Natural killer cell treated with Interleukin-12 subunit alpha and Interleukin-12 subunit beta and Interleukin-15 and Interleukin-18, amount 100 ng/mL, for 72 hours (primary cell): ENCODE measurements at places on chromosomes 3 and 15. TPM values are rescaled to one million over a fixed set of nuclear protein-coding genes. Genes with fewer than 3 reads are reported as not detected.
A peak's percentile ranks its signal among the peaks of the same experiment; 100 is the strongest.

GOLGA6A gene
- not detected for total RNA-seq

- H3K4me1 ChIP-seq, result no peaks in the 10 kb centered on the region
- no peaks in the 10 kb centered on the region for H3K27me3 ChIP-seq
- no peaks in the 10 kb centered on the region for H3K36me3 ChIP-seq
- H3K4me3 ChIP-seq, result no peak overlapping the region
- no peak overlapping the region for H3K27ac ChIP-seq
Measured at GRCh38 chr3:60652829-60653228, 598.4 kb downstream of the FHIT start.

GLCE gene
- 4.6 TPM for total RNA-seq

- H3K27ac ChIP-seq, result no peak within 1 kb of the TSS
- peaks cover 32% of the 10 kb centered on the region for H3K27me3 ChIP-seq
- peaks cover 3% of the 10 kb centered on the region for H3K4me1 ChIP-seq
- peaks cover 6% of the 10 kb centered on the region for H3K36me3 ChIP-seq
- H3K4me3 ChIP-seq, result peak within 1 kb of the TSS; percentile 58
Measured at GRCh38 chr3:190862209-190863118, at the start of gene GMNC. GMNC (minus strand) TSS chr3:190862694; CDS start chr3:190862615, 79 bp downstream.

- no peaks in the 10 kb centered on the region for H3K36me3 ChIP-seq
- DNase-seq, result no peak
- no peaks in the 10 kb centered on the region for H3K27me3 ChIP-seq
- H3K27ac ChIP-seq, result no peak overlapping the region
- H3K4me1 ChIP-seq, result peaks cover 15% of the 10 kb centered on the region
Measured at GRCh38 chr3:188465311-188465710, 311.4 kb downstream of the LPP start.

DNA sequence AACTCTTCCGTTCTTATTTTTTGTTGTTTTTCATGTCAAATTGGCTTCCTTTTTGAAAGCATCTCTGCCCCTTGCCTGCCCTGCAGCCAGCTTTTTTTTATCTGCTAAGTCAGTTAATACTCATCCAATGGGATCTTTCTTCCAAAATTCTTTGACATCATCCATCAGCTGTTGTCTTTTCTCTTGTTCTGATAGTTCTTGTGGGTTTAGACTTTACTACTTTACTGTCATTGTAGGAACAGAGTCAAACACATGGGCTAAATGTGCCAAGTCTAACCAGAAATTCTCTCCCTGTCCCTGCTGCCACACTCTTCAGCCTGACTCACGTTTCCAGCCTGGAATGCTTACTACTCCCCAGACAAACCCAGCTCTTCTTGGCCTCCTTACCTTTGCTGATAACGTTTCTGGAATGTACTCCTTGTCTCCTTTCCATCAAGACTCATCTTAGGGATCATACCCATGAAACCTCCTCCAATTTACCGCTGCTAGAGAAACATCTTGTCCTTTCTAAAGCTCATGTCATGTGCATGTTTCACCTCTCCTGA is 10.7 kb upstream of the VPS8 start:
- peaks cover 53% of the 10 kb centered on the region for H3K27me3 ChIP-seq
- no peak for DNase-seq
- peaks cover 5% of the 10 kb centered on the region for H3K4me1 ChIP-seq
